Activated CD8-positive, alpha-beta memory T cell treated with anti-CD3 and anti-CD28 coated beads, Interleukin-2, amount 50 U/mL, for 4 hours (primary cell): ENCODE measurements at places on chromosomes 3 and 15.

- no peak for DNase-seq
Observed at GRCh38 chr3:195802261-195802701, 9.4 kb downstream of the MUC4 start.

DNA sequence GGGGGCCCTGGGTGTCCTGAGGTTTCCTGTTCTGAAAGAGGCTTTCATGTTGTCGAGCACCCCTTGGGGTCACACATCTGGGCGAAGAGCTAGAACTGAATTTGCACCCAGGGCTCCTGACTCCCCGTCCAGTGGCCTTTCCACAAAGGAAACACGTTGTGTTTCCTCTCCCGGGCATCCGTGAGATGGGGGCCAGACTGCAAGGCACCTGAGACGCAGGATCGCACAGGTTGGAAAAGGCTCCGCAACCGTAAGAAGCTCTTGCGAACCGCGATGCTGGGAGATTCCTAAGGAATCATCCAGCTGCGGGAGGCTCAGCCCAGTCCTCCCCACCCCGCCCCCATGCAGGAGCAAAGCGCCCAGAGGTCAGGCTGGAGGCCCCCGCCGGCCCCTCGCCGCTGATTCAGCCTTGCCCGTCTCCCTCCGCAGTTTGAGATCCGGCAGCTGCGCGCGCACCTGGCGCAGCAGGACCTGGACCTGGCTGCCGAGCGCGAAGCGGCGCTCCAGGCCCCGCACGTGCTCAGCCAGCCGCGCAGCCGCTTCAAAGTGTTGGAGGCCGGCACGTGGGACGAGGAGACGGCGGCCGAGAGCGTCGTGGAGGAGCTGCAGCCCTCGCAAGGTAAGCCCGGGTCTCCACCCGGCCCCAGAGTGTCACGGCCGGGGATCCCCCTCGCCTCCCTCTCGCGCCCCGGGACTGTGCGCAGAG is 119.6 kb downstream of the ETFA start:
- no peak for DNase-seq

- DNase-seq: no peak
Observed at GRCh38 chr3:31785286-31785685, 195.8 kb downstream of the OSBPL10 start.

GRCh38 chr15:41258750-41259471 is 27.8 kb downstream of the CHP1 start:
- no peak for DNase-seq

DNA sequence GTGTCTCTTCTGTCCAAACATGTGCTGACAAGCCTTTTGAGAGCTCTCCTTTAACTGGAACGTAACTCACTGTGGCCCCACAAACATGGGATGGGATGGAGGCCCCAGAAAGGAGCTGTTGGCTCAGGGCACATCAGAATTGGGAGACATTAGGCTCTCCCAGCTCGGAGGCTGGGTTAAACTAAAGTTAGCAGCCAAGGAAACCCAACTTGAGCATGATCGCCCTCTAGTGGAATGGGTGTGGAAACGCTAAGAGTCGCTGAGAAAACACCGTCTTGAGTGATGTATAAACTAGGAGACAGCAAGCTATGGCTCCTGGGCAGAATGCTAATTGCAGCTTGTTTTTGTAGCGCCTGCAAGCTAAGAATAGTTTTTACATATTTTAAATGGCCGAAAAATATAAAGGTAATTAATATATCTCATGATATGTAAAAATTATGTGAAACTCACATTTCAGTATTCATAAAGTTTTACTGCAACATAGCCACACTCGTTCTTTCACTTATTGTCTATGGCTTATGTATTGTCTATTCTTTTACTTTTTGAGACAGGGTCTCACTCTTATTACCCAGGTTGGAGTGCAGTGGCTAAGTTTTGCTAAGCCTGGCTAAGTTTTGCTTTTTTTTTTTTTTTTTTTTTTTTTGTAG is 138.8 kb upstream of the HACD2 start:
- DNase-seq: no peak

DNA sequence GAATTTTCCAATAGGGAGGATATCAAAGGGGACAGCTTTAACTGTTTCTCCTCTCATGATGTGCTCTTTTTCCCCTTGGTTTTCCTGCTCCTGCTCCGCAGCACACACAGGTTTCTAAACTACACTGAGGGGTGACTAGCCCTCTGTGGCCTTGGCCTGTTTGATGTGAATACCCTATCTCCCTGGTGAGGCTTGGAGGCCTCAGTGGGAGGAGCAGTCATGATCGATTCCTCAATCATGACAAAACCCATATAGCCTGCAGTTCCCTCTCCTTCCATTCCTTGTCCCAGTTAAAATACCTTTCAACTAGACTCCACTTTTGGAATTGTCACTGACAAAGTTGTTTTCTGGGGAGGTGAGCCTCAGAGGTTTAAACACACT is 24.0 kb upstream of the USP3 start:
- DNase-seq: no peak

DNA sequence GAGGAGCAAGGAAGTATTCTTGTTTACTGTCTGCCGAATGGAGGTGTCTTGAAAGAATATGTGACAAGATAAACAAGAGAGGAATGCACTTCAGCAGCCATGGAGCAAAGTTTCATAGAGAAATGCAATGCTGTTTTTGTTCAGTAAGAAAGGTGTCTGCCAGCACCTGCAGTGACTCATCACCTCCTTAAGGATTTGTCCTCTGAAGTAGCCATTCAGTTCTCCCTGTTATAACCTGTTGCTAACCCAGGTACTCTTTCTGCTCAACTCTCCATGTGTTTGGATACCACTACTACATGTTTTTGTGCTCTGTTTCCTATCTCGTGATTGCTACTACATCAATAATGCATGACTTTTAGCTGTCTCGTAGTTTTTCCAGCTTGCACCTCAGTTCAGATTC is 328.9 kb downstream of the CHL1 start:
- DNase-seq: no peak

DNA sequence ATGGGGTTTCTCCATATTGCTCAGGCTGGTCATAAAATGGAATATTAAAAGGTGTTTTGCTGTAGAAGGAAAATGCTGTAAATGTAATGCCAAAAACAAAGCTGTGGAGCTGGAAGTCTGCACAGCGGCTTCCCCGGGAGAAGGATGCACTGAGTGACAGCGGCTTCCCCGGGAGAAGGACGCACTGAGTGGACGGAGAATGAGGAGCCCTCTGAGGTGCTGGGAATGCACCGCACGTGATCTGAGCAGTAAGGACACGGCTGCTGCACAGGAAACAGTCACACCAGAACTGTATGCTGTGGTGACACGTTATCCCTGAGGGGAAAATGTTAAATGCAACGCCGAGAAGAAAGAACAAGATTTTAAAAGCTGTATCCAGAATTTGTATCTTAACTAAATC is 24.6 kb downstream of the TNK2 start:
- DNase-seq: no peak

GRCh38 chr15:98154863-98155262 is 194.4 kb downstream of the ARRDC4 start:
- DNase-seq: no peak

- no peak for DNase-seq
Observed at GRCh38 chr3:29758434-29759322, 477.8 kb downstream of the RBMS3 start.

GRCh38 chr3:61532739-61533500 is 28.5 kb upstream of the PTPRG start:
- DNase-seq: no peak

DNA sequence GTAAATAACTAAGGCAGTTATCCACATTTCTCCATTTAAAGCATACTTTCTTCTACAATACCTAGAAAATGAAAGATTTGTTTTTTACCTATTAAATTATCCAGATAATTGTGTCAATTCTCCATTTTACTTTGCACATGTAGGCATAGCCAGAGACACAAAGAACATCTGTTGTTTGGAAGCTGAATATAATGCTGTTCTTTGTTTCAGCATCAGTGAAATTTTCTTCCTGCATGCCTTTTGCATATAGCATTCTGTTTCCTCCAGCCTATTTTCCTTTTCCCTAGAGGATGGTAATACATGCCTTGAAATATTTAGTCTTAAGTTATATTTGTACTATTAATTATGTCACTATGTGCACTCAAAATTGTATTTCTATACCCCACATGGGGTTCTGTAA is 233.7 kb downstream of the CNTN6 start:
- DNase-seq: no peak

- no peak for DNase-seq
Observed at GRCh38 chr3:132912416-132912753, 125.8 kb upstream of the TMEM108 start.

GRCh38 chr3:107188262-107188661 is 189.0 kb upstream of the CCDC54 start:
- no peak for DNase-seq

DNA sequence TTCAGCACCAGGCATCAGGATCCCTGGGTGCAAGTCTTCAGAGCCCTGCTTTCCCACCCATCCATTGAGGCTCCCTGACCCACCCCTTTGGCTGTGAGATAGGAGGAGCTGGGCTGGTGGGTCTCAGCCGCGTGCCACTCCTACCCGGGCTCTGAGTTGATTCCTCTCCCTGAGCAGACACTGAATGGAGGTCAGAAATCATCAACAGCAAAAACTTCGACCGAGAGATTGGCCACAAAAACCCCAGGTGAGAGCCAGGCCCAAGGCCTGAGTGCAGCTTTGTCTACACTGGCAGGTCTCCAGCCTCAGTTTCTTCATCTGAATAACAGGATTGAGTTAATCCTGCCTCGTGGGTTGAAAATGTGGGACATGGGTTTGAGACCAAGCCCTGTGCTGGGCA is 7.8 kb downstream of the TMEM43 start:
- no peak for DNase-seq

GRCh38 chr15:87345961-87346360 is 910.6 kb downstream of the NTRK3 start:
- DNase-seq: no peak

GRCh38 chr15:86125775-86126174 is 46.1 kb downstream of the AGBL1 start:
- DNase-seq: no peak

- no peak for DNase-seq
Observed at GRCh38 chr3:133821767-133822638, 16.4 kb downstream of the SRPRB start.

- no peak for DNase-seq
Observed at GRCh38 chr3:141266186-141266585, 34.6 kb downstream of the PXYLP1 start.

DNA sequence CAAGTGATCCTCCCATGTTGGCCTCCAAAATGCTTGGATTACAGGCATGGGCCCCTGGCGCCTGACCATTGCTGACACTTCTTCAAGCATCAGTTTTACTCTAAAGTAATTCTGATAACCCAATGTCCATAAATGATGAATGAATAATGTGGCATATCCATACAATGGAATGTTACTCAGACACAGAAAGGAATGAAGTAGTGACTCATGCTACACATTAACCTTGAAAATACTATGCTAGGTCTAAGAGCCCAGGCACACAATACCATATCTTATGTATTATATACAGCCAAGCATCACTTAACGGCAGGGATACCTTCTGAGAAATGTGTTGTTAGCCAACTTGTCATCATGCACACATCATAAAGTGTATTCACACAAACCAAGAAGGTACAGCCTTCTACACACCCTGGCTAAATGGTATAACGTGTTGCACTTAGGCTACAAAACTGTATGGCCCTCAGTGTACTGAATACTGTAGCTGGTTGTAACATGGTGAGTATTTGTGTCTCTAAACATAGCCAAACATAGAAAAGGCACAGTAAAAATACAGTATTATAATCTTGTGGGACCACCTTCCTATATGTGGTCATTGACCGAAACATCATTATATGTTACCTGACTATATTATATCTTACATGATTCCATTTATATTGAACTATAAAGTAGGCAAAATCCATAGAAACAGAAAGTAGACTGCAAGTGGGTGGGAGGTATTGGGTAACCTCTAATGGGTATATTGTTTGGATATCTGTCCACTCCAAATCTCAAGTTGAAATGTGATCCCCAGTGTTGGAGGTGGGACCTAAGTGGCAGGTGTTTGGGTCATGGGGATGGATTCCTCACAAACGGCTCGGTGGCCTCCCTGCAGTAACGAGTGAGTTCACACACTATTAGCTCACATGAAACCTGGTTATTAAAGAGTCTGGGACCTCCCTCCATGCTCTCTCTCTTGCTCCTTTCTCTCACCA is 31.4 kb downstream of the MKRN2 start:
- DNase-seq: no peak

DNA sequence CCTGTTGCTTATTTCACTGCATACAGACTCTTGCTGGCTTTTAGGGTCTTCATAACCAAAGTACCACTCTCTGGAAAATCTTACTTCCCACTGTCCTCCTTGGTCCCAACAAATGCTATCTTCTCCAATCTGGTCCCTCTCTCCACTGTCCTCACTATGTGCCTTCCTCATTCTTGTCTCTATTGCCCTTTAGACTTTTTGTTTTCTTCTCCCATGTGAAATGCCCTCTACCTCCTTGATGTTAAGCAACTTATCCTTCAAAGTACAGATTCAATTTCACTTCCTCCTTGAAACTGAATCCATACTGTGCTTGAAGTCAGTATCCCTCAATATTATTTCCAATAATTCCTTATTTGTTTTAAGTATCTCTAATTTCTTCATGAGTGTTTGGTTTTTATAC is 60.8 kb downstream of the CGGBP1 start:
- no peak for DNase-seq

DNA sequence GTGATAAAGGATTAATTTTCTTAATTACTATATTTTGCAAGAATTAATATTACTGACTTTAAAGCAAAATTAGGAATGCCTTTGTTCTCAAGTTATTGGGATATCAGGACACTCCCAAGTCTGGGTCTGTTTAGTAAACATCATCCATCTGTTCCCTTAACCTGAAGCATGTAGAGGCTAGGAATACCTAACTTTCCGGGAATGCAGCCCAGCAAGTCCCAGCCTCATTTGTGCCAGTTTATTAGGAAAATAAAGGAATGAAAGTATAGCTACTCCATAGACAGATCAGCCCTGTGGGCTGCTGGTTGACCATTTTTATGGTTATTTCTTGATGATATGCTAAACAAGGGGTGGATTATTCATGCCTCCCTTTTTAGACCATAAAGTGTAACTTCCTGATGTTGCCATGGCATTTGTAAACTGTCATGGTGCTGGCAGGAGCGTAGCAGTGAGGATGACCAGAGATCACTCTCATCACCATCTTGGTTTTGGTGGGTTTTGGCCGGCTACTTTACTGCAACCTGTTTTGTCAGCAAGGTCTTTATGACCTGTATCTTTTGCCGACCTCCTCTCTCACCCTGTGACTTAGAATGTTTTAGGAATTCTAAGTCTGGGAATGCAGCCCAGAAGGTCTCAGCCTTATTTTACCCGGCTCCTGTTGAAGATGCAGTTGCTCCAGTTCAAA is 540.2 kb downstream of the NAALADL2 start:
- DNase-seq: no peak

- no peak for DNase-seq
Observed at GRCh38 chr3:125645616-125646015, 50.3 kb upstream of the OSBPL11 start.

GRCh38 chr3:31472479-31473390 is 60.0 kb upstream of the STT3B start:
- no peak for DNase-seq

DNA sequence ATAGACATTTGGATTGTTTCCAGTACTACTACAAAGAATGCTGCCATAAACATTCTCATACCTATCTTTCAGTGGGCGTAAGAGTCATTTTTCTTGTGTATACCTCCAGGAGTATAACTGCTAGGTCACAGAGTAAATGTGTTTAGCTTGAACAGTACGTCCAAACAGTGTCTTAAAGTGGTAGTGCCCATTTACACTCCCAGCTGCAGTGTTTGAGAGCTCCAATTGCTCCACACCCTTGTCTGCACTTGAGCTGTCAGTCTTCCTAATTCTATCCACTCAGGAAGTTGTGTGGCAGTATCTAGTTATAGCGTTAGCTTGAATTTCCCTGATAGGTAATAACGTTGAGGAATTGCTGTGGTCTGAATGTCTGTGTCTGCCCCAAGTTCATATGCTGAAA is 404.7 kb upstream of the PPP2R3A start:
- no peak for DNase-seq

- DNase-seq: no peak
Observed at GRCh38 chr15:67133026-67133425, 67.6 kb downstream of the SMAD3 start.
